GM03348 (cell line): ENCODE measurements at places on chromosomes 2 and 18.

DNA sequence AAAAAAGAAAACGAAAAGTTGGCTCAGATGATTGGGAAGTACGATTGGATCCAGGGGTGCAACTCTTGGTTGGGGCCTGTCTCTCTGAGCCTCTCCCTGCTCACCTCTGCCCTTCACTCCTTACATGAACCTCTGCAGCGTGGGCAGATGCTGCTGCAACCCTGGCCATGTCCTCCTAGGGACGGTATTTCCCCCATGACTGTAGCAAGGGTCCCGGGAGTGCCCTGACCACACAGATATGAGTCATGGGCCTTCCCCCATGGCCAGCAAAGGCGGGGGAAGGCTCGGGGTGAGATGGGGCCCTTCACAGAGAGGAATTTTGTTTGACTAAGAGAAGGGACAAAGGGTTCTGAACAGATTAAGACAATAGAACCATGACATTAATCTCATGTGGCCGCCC, 129.0 kb downstream of the NCK2 start:
- peak; percentile 42 for DNase-seq

- DNase-seq = no peak
Observed at GRCh38 chr18:7307526-7307925, 76.6 kb downstream of the LRRC30 start.

GRCh38 chr2:171957061-171957460, 34.8 kb downstream of the HAT1 start:
- no peak for DNase-seq

- no peak for DNase-seq
Observed at GRCh38 chr2:52703004-52703403, 1064.6 kb upstream of the CHAC2 start.

GRCh38 chr2:183868707-183869106, 729.6 kb upstream of the ZNF804A start:
- DNase-seq = no peak

DNA sequence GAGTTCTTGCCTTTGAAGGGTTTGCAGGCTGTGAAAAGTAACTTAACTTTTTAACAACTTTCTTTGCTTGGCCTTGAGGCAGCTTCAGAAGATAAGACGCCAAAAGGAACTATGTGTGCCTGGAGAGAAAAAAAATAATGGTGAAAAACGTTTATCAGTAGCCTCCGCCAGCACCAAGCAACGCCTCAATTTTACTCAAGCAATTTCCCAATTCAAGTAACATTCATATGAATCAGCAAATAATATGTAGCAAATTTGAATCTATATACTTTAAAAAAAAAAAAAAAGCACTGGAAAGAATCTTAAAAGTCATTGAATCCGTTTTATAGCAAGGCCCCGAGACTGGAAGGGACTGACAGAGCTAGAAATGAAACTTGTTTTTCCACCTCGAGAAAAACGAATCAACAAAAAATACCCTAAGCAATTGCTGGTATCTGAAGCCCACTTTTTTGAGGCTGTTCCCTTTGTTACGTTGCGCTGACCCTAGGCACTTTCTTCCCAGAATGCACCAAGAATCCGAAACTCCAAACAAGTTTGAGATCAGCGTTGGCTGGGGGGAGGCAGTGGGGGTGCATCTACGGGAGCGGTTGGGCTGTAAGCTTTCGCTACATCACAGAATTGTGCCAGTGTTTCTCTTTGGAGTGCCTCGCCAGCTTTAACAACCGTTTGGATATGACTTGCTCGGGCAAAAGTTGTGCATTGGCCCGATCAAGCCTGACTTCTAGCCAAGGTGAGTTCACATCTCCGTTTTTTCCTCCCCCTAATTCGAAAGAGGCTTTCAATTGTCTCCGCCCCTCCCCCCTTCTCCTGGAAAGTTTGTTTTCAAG, 2.7 kb upstream of the TGIF1 start:
- DNase-seq = peak; percentile 44

DNA sequence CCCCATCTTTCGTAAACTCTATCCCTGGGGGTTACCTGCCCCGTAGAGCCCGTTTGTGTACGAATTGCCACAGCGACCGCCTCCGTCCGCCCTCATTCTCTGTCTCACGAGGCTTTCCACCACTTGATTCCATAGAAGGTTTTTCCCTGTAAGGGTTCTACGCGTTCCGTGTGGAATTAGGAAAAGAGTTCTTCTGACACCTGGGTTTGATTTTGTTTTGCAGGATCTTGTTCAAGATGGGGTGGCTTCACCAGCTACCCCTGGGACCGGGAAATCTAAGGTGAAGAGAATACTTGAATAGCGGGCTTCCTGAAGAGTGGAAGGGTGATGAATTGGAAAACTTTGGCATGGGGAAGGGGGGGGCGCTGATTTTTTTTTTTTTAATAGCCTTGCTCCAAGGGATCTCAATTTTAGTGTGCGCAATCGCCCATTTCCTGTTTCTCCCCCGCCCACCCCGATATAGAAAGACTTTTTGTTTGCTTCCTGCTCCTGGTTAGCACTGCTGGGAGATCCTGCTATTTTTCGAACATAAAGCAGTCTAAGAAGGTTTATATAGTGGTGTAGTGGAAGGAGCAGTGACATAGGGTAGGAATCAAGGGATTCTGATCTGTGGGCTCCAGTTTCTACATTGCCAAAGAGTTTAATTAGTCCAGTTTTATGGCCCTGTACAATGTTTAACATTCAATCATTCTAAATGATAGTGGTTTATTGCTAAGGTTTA, 564 bp downstream of the GCC2 start:
- peak; percentile 57 for DNase-seq

- no peak for DNase-seq
Observed at GRCh38 chr18:77267969-77268368, 18.3 kb downstream of the GALR1 start.

- no peak for DNase-seq
Observed at GRCh38 chr2:216392018-216392562, 19.8 kb upstream of the MARCHF4 start.

DNA sequence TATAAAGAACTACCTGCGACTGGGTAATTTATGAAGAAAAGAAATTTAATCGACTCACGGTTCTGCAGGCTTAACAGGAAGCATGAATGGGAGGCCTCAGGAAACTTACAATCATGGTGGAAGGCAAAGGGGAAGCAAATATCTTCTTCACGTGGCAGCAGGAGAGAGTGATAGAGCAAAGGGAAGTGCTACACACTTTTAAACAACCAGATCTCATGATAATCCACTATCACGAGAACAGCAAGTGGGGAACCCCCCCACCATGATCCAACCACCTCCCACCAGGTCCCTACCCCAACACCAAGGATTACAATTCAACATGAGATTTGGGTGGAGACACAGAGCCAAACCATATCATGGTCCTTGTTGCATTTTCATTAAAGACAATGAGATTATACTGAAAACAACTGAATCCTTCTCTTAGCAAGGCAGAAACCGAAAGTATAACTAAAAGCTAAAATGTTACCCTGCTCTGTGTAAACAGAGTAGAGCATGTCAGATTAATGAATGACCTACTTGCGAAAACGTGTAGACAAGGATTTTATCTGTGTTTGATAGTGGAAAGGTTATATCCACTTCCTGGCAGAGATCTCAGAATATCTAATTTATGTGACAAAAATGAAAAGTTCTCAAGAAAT, 60.1 kb upstream of the RBBP8 start:
- DNase-seq = no peak

- no peak for DNase-seq
Observed at GRCh38 chr2:22694856-22695255, 690.1 kb upstream of the KLHL29 start.
